Colonic mucosa (tissue), 4 donors: ENCODE measurements at places on chromosomes 6 and 20. TPM values are rescaled to one million over a fixed set of nuclear protein-coding genes. Genes with fewer than 3 reads are reported as not detected.

Gene NHSL1
- total RNA-seq: 94.8 TPM

Gene RIPPLY2
- total RNA-seq: not detected

Gene C6orf52
- total RNA-seq: 0.99 TPM

- no peaks in the 10 kb centered on the region for H3K36me3 ChIP-seq
- no peak overlapping the region for H3K27ac ChIP-seq
- H3K4me3 ChIP-seq: no peak overlapping the region
These were observed 106.4 kb downstream of the CD109 start for GRCh38 chr6:73802366-73802765.

GRCh38 chr6:57469072-57469471, 151.6 kb downstream of the PRIM2 start:
- H3K4me3 ChIP-seq: no peak overlapping the region
- no peaks in the 10 kb centered on the region for H3K4me1 ChIP-seq
- H3K27ac ChIP-seq: no peak overlapping the region
- no peaks in the 10 kb centered on the region for H3K27me3 ChIP-seq
- no peaks in the 10 kb centered on the region for H3K36me3 ChIP-seq

DNA sequence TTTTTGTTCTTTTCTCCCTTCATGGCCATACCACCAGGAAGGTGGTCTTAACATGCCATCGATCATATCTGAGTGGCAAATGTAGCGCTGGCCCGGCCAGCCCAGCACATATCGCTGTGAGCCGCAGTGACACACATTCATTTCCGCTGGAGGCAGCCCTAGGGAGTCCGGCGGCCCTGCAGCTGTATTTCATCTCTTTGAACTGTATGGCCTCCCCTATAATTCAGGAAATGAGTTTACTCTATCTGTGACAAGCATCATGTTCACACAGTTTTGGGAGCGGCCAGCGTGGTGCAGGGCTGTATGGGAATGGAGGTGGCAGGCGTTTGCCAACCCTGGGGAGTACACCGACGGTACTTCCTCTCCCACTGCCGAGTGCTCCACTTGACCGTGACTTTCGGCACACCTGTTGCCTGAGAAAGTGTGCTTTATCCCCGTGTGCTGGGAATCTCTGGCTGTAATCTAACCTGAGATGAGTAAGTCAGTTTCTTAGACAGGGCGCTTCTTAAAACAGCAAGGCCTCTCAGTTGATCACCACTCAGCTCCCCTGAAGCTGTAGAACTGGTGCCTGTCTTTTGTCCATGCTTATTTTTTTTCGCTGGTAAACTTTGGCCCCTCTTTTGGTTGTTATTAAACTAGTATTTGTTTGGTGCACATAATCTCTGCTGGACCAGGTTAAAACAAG, 257.1 kb upstream of the TAB2 start:
- H3K27me3 ChIP-seq: no peaks in the 10 kb centered on the region
- H3K36me3 ChIP-seq: no peaks in the 10 kb centered on the region
- H3K27ac ChIP-seq: peak overlapping the region; percentile 74
- DNase-seq: peak; percentile 72
- H3K4me3 ChIP-seq: no peak overlapping the region
- H3K4me1 ChIP-seq: peaks cover 8% of the 10 kb centered on the region
